Lower leg skin (tissue), 4 donors: ENCODE measurements at places on chromosomes 2 and 18. TPM values are rescaled to one million over a fixed set of nuclear protein-coding genes. Genes with fewer than 3 reads are reported as not detected.

Gene LBX2
- total RNA-seq: 0.55 TPM

Gene CXCR2
- total RNA-seq: 1.7 TPM

Gene SCN1A
- not detected for total RNA-seq

Gene D2HGDH
- 34.8 TPM for total RNA-seq

Gene RAB1A
- 68.0 TPM for total RNA-seq

Gene ST8SIA3
- total RNA-seq: not detected

Gene SPP2
- total RNA-seq: not detected

Gene CTLA4
- not detected for total RNA-seq

Gene RGPD3
- total RNA-seq: 0.32 TPM

Gene OLA1
- total RNA-seq: 49.6 TPM

Gene CNOT9
- total RNA-seq: 39.1 TPM

Gene STARD6
- not detected for total RNA-seq

Gene HOXD13
- 0.10 TPM for total RNA-seq

Gene MALT1
- total RNA-seq: 48.9 TPM
